ENCODE measurements at places on chromosomes 6 and 20.

DNA sequence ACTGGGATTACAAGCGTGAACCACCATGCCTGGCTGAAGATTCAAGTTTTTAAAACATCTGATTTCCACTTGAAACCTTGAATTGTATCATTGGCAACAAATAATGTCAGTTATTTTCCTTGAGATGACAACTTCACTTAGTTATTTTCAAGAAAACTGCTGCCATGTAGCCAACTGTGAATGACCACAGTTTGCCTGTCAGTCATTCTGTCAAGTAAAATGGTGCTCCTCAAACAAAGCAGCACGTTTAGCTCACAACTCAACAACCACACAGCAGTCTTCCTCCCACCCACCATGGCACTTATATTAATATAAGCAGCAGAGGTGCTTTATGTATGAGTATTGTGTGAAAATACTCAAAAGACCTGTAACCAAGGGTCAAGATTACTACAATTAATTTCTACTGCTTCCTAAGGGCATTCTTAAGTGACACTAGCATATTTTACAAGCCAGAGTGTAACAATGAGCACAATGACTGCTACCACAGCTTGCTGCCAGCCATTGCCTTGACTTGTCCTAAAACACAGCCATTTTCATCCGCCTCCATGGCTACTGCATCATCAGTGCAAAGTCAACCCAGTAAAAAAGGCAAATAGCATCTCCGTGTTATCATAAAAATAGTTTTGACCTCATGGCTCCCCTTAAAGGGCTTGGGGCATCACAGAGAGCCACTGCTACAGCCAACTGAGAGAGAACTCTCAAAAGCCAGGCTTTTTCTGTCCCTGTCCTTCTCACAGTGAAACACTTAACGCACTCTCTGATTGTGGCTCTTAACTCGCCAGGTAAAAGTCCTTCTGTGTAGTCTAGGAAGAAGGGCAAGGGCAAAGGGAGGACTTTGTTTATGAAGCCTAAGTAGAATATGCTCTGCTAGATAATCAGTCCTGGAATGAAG is 96.4 kb upstream of the TAB2 start:
- DNase-seq: no peak

- DNase-seq: no peak
These were observed 1.5 kb downstream of the COL21A1 start for GRCh38 chr6:56245903-56246351.

DNA sequence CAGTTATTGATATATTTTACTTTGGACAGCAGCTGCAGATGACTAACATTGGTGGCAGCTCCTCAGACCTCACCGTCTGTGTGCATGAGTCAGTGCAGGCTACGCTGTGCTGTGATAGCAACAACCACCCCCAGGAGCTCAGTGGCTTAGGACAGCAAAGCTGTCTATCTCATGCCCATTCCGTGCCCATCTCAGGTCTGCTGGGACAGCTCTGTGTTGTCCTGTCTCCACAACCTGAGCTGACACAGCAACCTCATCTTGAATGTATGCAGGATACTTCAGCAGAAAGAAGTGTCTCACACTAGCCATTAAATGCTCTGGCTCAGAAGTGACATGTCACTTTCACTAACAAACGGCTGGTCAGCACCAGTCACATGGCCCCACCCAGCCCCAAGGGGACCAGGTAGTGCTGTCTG is 47.7 kb downstream of the BANF2 start:
- no peak for DNase-seq

GRCh38 chr6:35319346-35320030 is 21.9 kb downstream of the DEF6 start:
- no peak for DNase-seq

DNA sequence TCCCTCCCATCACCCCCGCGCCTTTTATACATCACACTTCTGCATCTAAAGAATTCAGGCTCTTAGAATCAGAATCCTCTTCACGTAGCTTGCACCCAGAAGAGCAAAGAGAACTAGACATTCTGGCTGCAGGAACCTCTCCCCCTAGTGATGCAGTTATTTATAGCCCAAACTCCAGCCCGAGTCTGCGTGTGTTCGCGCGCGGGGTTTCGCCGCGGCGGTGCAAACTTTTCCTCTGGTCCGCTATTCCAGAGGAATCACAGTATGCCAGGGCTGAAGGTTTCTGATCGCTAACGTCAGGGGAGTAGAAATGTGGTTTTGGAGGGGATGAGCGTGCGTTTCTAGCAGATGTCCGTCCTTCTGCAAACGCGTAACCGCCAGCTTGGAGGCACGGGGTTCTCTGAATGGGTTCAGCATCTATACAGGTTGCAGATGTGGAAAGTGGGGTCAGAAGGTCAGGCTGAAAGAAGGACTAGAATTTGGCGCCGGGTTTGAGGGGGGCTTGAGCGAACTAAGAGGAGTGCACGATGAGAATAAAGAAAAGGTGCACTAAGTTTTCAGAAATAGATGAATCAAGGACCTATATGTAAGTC is 1.8 kb downstream of the EPHA7 start:
- no peak for DNase-seq

GRCh38 chr6:161117308-161117707 is 125.7 kb downstream of the MAP3K4 start:
- DNase-seq: no peak

- DNase-seq: no peak
These were observed 30.3 kb downstream of the PPP1R16B start for GRCh38 chr20:38835792-38836191.

- peak; percentile 25 for DNase-seq
These were observed 423 bp downstream of the KLHDC3 start for GRCh38 chr6:43014434-43014909.

GRCh38 chr20:20297181-20297580 is 70.7 kb upstream of the INSM1 start:
- DNase-seq: no peak

GRCh38 chr20:5735845-5736510 is 14.2 kb upstream of the SHLD1 start:
- no peak for DNase-seq

DNA sequence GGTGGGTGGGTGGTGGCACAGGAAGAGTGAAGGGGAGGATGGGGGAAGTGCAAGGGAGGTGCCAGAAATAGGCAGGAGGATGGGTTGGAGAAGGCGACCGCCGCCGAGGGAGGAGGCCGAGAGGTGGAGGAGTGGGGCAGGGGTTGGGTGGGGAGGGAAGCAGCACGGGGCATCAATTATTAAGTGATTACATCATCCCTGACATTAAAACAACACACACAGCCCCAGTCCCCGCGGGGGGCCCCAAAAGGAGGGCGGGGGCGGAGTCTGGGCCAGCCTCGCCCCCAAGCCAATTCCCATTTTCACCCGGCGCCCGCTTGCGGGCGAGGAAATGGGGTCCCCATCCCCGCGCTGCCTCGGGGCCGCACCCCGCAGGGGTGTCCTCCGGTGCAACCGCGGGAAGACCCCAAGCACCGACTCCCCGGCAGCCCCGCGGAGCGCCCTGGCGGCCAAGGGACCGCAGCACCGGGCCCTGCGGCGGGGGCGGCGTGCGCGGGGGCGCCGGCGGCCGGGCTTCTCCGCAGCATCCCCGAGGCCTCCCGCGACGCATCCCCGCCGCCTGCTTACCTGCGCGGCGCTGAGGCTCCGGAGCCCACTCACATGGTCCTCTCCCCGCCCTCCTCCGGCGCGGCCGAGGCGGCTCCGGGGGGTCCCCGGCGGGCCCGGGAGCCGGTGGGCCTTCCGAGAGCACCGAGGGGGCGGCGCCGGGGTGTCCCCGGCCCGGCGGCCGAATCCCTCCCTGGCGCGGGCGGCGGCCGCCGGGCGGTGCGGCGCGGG is 663 bp downstream of the FYN start:
- DNase-seq: no peak

DNA sequence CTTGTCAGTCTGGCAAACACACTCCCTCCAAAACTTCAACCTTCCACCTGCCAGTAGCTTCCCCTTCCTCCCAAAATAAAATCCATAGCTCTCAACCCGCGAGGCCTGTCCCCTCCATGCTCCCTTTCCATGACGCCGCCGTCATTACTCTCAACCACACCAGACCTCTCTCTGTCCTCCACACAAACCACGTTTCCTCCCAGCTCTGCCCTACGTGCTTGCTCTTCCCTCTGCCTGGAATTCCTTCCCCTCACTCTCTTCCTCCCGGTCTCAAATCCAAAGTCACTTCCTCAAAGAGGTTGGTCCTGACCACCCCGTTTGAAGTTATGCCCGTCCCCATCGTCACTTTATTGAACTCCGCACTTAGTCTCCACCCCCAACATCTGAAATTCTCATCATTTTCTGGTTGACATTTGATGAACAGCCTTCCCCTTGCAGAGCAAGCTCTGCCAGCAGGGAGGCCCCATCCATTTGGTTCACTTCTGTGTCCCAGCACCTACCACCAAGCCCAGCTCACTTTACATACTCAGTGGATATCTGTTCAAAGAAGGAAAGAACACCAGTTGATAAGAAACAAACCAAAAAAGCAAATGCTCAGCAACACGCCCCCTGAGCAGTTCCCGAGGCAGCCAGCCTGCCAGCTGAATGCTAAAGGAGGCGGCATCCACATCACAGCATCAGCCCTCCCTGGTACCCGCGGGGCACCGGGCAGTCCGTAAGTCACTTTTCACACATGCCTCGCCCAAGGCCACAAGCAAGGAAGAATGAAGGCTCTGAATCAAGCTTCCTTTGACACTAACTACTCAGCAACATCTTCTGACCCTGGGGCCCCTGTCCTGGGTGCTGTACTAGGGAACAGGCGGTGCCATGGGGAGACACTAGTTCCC is 125.0 kb downstream of the NFATC2 start:
- DNase-seq: no peak

DNA sequence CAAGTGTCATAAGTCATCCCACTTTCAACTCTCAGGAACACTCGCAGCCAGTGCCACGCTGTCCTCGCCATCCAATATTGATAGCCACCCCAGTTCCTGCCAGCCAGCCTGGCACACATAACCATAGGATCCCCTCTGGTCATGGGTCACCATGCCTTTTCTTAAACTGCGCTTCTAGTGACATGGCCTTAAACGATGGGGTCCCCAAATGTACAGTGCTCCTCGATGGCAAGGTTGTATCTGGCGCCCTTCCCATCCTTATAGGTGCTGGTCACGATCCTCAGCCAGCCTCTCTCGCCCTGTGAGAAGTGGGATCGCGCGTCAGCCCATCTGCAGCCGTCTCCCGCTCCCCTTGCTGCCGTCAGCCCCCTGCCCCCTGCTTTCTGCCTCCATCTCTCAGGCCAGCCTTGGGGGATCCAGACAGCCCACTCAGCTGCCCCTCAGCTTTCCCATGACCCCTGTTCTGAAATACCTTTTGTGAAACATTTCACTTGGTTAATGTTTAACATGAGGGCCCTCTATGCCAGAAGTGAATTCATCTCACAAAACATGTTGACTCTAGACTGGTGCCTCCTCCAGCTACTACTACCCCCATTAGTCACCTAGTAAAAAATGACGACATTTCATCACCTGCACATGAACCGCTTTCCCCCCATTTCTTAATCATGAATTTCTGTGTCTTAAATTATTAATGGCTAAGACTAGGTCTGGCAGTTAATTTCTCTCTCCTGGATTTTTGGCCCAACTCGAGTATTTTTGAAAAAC is 11.4 kb downstream of the CTSZ start:
- no peak for DNase-seq

GRCh38 chr6:11367638-11368199 is 135.3 kb upstream of the NEDD9 start:
- no peak for DNase-seq

DNA sequence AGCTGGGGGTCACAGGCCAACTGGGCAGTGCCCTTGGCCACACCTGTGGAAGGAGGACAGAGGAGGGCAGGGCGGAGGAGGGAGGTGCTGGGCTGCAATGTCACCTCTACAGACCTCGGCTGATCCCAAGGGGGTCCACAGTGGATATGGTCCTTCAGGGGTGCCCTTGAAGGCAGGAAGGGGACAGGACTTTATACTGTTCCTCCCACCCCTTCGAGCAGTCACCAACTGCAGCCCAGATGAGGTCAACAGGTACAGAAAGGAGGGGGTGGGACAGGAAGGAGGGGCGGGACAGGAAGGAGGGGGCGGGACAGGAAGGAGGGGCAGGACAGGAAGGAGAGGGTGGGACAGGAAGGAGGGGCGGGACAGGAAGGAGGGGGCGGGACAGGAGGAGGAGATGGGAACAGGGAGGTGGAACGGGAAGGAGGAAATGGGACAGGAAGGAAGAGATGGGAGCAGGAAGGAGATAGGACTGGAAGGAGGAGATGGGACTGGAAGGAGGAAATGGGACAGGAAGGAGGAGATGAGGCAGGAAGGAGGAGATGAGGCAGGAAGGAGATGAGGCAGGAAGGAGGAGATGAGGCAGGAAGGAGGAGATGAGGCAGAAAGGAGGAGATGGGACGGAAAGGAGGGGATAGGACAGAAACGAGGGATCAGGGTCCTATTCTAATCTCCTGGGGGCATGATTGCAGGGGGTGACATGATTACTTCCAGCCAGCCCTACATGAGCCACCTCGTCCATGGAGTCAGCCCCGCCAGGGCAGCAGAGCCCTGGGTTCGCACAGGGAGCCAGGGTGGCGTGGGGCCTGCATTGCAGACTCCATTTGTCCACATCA is 19.4 kb upstream of the MRGBP start:
- peak; percentile 64 for DNase-seq

- DNase-seq: no peak
These were observed 134.4 kb downstream of the LRRC1 start for GRCh38 chr6:53929041-53929820.

- DNase-seq: no peak
These were observed 783.2 kb downstream of the DHX35 start for GRCh38 chr20:39745380-39745779.

Data from T47D (cell line).